ENCODE measurements at places on chromosomes 1 and 21. TPM values are rescaled to one million over a fixed set of nuclear protein-coding genes. Genes with fewer than 3 reads are reported as not detected.

Gene COL11A1
- 12.1 TPM for total RNA-seq

Gene OR6K6
- total RNA-seq, result not detected

Gene PODN
- total RNA-seq, result not detected

Gene SNAPIN
- total RNA-seq, result 53.2 TPM

Gene NEGR1
- total RNA-seq, result 0.08 TPM

Gene SEMA4A
- total RNA-seq, result 6.6 TPM

Gene RBBP5
- total RNA-seq, result 10.7 TPM

Gene C1orf226
- 0.08 TPM for total RNA-seq

Gene FCMR
- total RNA-seq, result 3.3 TPM
